ENCODE measurements at places on chromosomes 6 and 20.
A peak's percentile ranks its signal among the peaks of the same experiment; 100 is the strongest.

DNA sequence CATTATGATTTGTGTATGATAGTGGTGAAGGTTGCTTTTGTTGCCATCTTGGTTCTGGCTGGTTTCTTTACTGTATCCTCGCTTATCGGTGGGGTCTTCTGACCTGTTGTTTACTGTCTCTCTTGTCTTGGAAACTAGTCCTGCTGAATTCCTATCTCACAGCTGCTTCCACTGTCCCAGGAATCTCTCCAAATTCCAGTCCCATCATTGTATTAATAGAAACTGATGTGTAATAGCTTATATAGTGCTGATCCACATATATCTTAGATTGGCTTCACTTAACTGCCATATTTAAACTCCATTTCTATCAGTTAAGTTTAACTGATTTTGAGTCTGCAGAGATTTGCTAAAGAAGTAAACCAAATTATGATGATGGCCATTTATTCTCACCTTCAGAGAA lies 5.9 kb downstream of the GTF2H5 start:
- DNase-seq, result no peak

DNA sequence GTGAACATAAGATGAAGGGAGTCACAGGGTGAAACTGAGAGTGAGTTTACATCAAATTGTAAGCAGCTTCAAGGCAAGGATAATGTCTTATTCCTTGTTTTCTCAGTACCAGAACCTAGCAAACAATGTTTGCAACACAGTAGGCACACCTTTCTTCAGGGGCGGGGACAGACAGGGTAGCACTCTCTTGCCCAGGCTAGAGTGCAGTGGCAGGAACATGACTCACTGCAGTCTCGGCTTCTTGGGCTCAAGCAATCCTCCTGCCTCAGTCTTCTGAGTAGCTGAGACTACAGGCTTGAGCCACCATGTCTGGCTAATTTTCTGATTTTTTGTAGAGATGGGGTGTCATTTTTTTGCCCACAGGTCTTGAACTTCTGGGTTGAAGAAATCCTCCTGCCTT lies 299.8 kb downstream of the CD83 start:
- no peak for DNase-seq

DNA sequence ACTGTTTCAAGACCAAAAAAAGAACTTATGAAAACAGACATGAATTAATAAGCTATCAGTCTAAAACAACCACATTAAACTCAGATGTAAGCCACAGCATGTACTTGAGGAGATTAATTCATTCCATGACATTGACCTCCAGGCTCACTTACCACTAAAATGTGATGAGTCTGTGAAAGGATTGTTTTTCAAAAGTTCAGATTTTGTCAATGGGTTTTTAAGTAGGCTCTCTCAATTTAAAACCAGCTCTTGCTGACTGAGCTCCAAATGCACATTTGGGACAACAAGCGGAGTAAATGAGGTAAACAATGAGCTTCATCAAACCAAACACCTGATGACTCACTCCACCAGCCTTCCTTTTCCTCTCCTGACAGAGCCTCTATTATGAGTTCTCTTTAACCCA lies 197.0 kb downstream of the SIM1 start:
- DNase-seq, result no peak

DNA sequence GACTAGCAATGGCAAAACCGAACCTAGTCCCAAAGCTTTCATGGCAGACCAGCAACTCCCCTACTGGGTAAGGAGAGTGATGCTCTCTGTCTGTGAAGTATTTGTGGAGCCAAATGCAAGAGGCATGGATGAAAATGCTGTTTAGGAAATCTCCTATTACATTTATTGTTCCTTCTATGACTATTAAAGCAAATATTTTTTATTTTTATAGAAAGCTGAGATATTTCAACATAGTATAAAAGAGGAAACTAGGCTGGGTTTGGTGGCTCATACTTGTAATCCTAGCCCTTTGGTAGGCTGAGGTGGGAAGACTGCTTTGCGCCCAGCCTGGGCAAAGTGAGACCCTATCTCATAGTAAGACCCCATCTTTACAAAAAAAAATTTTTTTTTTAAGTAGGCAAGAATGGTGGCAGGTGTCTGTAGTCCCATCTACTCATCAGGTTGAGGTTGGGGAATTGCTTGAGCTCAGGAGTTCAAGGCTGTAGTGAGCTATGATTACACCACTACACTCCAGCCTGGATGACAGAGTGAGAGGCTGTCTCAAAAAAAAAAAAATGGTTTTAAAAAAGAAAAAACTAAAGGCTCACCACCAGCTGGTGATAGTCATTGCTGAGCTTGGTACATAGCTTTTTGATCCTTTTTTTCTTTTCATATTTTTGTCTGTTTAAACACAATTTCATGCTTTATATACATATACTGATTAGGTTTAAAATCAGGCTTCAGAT lies 11.3 kb downstream of the KDM1B start:
- DNase-seq, result no peak

DNA sequence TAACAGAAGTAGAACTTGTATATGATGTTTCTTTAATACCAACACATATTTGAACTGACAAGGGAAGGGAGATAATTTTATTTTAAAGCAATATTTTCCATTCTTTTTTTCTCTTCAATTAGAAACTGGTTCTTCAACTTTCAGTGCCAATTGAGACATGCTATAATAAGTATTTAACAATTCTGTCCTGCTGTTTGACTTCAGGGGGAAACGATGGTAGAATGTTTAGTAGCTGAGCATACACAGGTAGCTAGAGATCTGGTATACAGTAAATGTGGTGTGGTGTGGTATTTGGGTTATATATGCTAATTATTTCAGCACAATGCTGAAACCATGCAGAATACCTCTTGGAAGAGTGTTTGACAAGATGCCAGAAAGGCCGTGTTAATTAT lies 156.9 kb downstream of the ARID1B start:
- peak; percentile 60 for DNase-seq

DNA sequence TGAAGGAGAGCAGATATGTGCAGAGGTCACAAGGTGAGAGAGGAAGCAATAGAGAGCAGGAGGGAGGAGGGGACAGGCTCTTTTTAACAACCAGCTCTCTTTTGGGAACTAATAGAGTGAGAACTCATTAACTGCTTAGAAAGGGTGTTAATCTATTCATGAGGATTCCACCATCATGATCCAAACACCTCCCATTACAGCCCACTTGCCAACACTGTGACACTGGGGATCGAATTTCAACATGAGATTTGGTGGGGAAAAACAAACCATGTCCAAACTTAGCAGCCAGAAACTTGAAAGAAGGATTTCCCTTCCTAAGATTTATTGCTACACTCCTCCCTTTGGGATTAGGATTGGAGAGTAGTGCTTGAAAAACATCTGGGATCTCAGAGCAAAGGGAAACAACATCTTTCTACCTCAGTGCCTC lies 135.5 kb upstream of the PLCB4 start:
- no peak for DNase-seq

- DNase-seq, result no peak
These were observed 209.1 kb upstream of the BMP2 start for GRCh38 chr20:6558341-6558740.

GRCh38 chr6:117346142-117346930 lies 79.4 kb downstream of the ROS1 start:
- no peak for DNase-seq

DNA sequence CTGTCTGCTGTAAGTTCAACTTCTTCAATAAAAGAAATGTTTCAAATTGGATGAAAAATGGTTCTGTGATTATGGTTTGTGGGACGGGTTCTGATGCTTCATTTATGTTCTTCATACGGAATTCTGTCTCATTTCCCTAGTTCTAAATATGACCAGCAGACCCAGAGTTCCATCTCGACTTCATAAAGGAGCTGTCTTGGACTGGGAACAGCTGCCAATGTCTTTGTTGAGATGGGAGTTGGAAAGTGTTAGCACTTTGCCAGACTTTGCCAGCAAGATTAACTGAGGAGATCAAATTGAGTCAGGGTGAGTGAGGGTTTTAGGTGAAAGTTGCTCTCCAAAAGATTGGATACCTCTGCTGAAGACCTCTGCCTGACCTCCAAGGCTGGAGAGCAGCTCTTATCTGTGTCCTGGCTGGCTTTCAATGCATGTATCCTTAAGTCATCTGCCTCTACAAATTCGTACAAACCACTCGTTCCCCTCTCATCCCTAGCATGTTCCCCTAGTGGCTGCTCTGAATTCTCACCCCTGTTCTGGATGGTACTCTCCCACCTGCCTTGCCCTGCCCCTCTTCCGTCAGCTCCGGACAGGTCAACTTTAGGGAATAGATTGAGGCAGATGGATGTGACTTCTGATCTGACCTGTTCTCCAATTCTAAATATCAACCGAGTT lies at the start of gene EFCAB8:
Gene EFCAB8 (plus strand): TSS at position 223 of the 672 bp plus-strand sequence. CDS start 4,870 bp downstream, outside the sequence.
- no peak for DNase-seq

GRCh38 chr6:144955392-144955791 lies 670.3 kb downstream of the UTRN start:
- no peak for DNase-seq

DNA sequence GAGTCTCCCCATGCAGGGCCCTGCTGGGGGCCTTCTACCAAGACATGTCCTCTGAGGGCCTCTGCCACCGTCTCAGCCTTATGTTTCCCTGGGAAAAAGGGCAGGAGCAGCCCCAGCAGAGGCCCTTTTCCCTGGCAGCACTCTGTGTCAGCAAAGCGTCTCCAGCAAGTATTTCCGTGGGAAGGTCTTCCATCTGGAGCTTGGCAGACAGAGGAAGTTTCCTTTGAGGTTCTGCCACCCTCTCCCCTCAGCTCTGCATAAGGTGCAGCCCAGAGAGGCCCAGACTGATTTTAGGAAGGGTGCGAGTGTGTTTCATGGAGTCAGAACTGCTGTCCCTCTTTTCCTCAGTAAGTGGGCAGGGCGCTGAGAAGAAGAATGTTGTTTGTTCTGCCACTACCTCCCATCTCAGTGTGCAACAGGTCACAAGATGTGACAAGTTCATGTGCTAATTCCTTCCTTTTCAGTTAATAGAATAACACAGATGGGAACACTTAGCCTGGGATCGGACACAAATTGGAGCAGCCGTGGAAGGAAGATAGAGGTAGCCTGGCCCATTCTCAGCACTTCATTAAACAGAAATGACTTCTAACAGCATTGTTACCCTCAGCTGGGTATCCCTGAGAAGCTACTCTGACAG lies 784.4 kb downstream of the MAFB start:
- DNase-seq, result no peak

- no peak for DNase-seq
These were observed 113.3 kb downstream of the LY86 start for GRCh38 chr6:6701864-6702263.

DNA sequence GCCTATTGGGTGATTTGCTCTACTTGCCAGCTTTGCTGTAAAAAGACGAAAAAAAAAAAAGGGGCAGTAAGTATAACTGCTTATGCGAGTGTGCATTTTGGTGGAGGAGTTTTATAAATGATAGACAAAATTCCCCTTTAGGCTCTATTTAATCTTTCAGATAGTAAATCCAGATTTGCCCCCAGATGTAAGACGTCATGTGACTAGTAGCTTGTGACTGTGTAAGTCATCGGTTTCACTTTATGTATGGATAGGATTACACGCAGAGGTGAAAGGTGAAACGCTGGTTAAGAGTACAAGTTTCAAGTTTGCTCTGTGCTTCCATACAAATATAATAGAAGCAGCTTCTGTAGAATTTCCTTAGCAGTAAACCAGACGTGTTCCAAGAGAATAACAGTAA lies 7.9 kb downstream of the RAB32 start:
- no peak for DNase-seq

GRCh38 chr6:36414481-36414880 lies 27.0 kb upstream of the ETV7 start:
- DNase-seq, result no peak

DNA sequence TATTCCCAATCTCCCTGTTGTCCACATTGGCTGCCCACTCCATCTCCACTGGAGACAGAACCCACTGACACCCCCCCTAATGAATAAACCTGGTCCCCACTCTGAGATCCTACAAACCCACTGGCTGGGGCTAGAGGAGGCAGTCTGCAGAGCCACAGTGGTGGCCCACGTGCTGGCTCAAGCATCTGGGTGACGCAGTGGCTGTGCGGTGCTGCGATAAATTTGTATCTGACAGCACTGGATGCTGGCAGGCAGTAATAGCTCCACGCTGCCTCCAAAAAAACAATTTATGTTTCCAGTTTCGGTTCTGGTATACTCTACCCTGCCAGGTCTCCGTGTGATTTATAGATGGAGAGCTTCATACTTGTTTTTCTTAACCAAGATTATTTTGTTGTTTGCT lies 87.1 kb upstream of the SYNDIG1 start:
- no peak for DNase-seq

- no peak for DNase-seq
These were observed 20.4 kb upstream of the EXOC2 start for GRCh38 chr6:713351-713750.

DNA sequence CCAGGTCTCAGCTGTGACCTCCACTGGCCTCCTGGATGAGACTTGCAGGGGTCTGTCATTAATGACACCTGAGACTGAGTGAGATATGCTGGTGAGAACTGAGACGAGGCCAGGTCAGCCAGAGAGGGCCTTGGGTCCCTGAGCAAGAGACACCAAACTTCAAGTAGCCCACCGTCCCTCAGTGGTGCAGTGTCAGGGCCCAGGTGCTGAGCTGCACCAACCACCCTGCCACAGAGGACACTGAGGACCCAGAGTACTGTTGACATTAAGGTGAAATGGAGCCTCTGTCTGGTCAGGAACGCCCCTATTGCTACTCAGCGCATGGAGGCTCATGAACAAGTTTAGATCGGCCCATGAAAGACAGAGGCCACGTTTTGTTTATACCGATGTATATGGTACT lies 64.1 kb upstream of the SCP2D1 start:
- no peak for DNase-seq

DNA sequence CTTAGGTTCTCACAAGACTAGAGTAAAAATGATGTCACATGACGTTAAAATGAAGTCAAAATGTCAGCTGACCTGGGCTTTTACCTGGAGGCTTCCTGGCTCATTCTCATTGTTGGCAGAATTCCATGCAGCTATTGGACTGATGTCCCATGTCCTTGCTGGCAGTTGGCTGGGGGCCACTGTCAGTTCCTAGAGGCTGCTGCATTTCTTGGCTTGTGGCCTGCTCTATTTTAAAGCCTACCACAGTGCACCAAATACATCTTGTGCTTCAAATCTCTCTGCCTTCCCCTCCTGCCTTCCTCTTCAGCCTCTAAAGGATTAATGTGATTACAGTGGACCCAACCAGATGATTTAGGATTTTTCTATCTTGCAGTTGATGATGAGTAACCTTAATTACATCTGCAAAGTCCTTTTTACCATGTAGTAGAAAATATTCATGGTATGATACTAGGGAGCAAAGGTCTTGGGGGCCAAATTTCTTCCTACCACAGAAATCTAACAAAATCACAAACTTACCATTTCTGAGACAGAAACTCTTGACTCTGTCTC lies 81.9 kb downstream of the FIG4 start:
- DNase-seq, result peak; percentile 34

GRCh38 chr6:140256248-140256647 lies 881.8 kb upstream of the CITED2 start:
- no peak for DNase-seq

- no peak for DNase-seq
These were observed 10.3 kb upstream of the ZNF831 start for GRCh38 chr20:59153355-59153681.

- peak; percentile 25 for DNase-seq
These were observed 73.3 kb downstream of the OTOR start for GRCh38 chr20:16821211-16822089.

DNA sequence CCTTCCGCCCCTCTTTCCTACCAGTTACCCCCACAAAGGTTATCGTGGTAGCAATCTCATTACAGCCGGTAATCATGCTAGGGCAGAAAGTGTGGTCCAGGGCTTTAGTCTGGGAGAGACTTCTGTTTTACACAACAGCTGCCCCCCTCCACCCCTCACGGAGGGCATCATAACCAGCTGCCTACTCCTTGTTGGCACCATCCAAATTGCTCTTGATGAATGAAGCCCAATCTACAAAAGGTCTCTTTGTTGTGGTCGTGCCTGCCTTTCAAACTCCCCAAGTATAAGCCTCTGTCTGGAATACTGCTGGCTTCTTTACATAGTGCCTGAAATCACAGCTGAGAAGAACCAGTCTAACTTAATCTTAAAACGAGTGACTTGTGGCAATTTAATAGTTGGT lies 157.9 kb downstream of the INSM1 start:
- no peak for DNase-seq

Measured in COR-L47 (cell line).